ENCODE measurements at places on chromosomes 1 and 21.

DNA sequence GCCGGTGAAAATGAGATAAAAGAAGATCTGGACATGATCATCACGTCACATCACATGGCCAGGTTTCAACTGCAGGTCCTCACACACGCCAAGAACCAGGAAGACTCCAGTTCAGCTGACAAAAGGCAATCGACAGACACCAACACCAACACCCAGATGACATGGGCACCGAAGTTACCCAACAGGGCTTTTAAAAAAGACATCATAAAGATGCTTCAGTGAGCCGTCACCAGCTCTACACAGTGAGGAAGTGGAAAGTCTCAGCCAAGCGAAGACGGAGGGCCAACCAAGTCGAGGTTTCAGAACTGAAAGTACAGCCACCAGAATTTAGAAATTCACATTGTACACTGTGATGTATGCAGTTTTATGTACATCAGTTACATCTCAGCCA, 154.3 kb upstream of the COL6A1 start:
- no peak for DNase-seq
- no peaks in the 10 kb centered on the region for H3K36me3 ChIP-seq
- no peak overlapping the region for H3K27ac ChIP-seq
- no peak overlapping the region for H3K4me3 ChIP-seq

DNA sequence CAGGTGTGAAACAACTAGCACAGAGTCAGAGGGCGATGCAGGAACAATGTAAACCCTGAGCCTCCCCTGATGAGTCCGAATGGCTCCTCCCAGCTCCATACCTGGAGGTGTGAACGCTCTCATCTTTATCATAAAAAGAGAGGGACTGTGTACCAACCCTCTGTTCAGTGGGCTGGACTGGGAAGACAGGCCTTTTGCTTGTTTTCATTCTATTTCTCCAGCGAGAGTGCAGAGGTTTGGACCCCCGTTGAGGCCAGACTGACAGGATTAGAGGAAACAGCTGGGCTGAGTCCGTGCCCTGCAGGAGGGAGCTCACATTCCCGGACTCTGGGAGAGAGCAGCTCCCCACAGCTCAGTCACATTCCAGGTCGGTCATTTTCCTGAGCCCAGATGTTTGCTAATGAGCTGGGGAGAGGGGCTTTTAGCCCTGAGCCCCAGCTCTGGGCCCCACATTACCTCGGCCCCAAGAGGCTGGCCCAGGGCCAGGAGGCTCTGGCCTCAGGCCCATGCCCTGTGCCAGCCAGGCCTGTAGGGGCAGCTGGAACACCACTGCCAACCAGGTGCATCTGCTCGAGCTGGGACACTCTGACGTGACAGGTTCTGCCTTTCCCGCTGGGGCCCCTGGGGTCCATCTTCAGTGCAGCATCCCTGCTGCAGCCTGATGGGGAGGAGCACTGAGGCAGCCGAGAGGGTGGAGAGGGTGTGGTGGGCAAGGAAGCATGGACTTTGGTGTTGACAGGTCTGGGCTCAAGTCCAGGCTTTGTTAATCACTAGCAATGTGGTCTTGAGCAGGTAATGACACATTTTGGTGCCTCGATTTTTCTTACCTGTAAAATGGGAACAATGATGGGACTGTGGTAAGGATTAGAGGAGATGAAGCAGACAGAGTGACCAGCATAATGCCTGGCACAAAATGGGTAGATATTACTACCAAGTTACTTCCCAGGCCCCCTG, 3.5 kb upstream of the NBL1 start:
- peak overlapping the region; percentile 78 for H3K27ac ChIP-seq
- no peak for DNase-seq
- no peak overlapping the region for H3K4me3 ChIP-seq
- H3K4me1 ChIP-seq, result peaks cover 39% of the 10 kb centered on the region

DNA sequence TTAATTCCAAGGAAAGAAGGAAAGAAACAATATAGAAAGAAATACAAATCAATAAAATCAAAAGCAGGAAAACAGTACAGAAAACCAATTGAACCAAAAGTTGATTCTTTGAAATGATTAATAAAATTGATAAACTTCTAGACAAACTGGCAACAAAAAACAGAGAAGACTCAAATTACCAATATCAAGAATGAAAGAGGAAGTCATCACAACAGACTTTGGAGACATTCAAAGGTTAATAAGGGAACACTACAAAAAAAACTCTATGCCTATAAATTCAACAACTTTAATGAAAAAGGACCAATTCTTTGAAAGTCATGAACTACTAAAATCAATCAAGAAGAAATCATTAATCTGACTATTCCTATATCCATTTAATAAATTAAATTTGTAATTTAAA, 329.3 kb upstream of the NR5A2 start:
- no peak for DNase-seq
- H3K4me1 ChIP-seq, result no peaks in the 10 kb centered on the region
- no peak overlapping the region for H3K4me3 ChIP-seq
- H3K27ac ChIP-seq, result no peak overlapping the region
- peaks cover 2% of the 10 kb centered on the region for H3K27me3 ChIP-seq

- DNase-seq, result peak; percentile 49
- no peaks in the 10 kb centered on the region for H3K36me3 ChIP-seq
- H3K27ac ChIP-seq, result no peak overlapping the region
- peaks cover 17% of the 10 kb centered on the region for H3K4me1 ChIP-seq
- no peaks in the 10 kb centered on the region for H3K27me3 ChIP-seq
Measured at GRCh38 chr1:155186067-155186793, 12.6 kb downstream of the TRIM46 start.

All from suprapubic skin (tissue), 4 donors.